ENCODE measurements at places on chromosomes 2 and 18. TPM values are rescaled to one million over a fixed set of nuclear protein-coding genes. Genes with fewer than 3 reads are reported as not detected.
A peak's percentile ranks its signal among the peaks of the same experiment; 100 is the strongest.

DNA sequence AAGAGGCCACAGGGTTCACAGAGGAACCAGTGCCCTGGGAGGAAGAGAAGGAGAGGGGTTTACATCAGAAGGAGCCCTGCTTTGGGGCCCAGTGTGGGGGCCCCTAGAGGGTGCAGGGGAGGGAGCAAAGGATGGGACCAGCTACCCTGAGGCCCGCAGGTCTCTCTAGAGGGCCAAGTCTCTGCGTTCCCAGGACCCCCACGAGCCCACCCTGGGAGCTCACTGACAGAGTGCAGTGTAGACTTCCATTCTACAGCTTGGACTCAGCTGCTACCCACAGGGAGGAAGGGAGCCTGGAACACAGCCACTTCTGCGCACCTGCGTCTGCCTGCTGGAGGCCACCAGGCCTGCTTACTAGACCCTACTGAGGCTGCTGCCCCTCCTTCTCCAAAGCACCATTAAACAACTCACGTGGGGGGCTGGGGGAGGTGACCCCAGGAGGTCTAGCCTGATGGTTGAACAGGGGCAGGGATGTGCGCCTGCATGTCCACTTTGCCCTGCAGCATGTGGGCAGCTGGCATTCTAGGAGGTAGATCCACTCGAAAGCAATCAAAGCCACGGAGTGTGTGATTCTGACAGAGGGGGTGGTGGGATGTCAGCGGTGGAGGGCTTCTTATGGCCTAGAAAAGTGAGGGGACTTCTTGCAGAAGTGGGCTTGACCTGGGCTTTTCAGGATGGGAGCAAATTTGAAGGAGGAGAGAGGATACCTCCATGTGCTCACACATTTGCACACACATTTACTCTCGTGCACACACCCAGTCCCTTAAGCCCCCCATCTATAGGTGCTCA, 90.2 kb downstream of the ZFP36L2 start:
- peaks cover 16% of the 10 kb centered on the region for H3K4me1 ChIP-seq
- H3K27me3 ChIP-seq = peaks cover 1% of the 10 kb centered on the region
- no peak overlapping the region for H3K4me3 ChIP-seq
- H3K27ac ChIP-seq = no peak overlapping the region
- peak; percentile 58 for DNase-seq
- no peaks in the 10 kb centered on the region for H3K36me3 ChIP-seq

- H3K27me3 ChIP-seq = no peaks in the 10 kb centered on the region
- H3K36me3 ChIP-seq = peaks cover 14% of the 10 kb centered on the region
Observed at GRCh38 chr2:6939071-6939470, 21.9 kb downstream of the RNF144A start.

GRCh38 chr18:48359626-48360025, 49.6 kb downstream of the ZBTB7C start:
- DNase-seq = no peak
- no peaks in the 10 kb centered on the region for H3K36me3 ChIP-seq
- peaks cover 9% of the 10 kb centered on the region for H3K27me3 ChIP-seq
- peaks cover 15% of the 10 kb centered on the region for H3K4me1 ChIP-seq

GRCh38 chr2:187586011-187586641, 31.9 kb upstream of the TFPI start:
- H3K4me3 ChIP-seq = no peak overlapping the region
- H3K4me1 ChIP-seq = peaks cover 14% of the 10 kb centered on the region
- DNase-seq = no peak
- peak overlapping the region; percentile 1 for H3K27ac ChIP-seq
- H3K36me3 ChIP-seq = peaks cover 1% of the 10 kb centered on the region

- H3K4me3 ChIP-seq = no peak overlapping the region
- no peak for DNase-seq
- no peaks in the 10 kb centered on the region for H3K27me3 ChIP-seq
- H3K27ac ChIP-seq = no peak overlapping the region
- H3K4me1 ChIP-seq = no peaks in the 10 kb centered on the region
Observed at GRCh38 chr2:97736185-97736584, 22.8 kb downstream of the ZAP70 start.

DNA sequence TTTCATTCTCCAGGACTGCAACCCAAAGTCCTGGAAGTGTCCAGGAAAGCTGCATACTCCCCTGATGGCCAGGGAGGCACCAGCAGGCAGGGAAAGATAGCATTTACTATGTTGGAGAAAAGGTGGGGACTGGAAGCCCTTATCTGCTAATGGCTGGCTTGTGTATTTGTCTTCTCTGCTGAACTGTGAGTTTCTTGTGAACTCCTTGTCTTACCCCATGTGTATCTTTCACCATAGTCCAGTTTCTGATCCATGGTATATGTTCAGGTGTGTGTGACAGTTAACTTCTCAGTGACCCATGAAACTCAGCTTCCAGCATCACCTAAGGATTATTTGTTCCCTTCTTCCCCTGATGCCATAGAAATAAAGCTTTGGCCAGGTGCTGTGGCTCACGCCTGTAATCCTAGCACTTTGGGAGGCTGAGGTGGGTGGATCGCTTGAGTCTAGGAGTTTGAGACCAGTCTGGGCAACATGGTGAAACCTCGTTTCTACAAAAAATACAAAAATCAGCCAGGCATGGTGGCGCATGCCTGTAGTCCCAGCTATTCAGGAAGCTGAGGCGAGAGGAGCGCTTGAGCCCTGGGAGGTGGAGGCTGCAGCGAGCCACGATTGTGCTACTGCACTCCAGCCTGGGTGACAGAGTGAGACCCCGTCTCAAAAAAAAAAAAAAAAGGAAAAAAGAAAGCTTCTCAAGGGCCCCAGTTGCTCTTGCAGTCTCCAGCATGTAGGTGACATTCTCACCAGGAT, 112.8 kb upstream of the MAP4K3 start:
- no peak overlapping the region for H3K4me3 ChIP-seq
- H3K4me1 ChIP-seq = peaks cover 9% of the 10 kb centered on the region
- no peaks in the 10 kb centered on the region for H3K36me3 ChIP-seq
- DNase-seq = no peak

GRCh38 chr2:39228413-39229209, 15.2 kb downstream of the CDKL4 start:
- H3K4me1 ChIP-seq = peaks cover 15% of the 10 kb centered on the region
- H3K4me3 ChIP-seq = peak overlapping the region; percentile 53
- no peaks in the 10 kb centered on the region for H3K27me3 ChIP-seq
- no peak overlapping the region for H3K27ac ChIP-seq
- no peaks in the 10 kb centered on the region for H3K36me3 ChIP-seq

The ATP6V1C2 gene
- not detected for total RNA-seq

The ARHGEF4 gene
- total RNA-seq = 6.3 TPM

The SESTD1 gene
- total RNA-seq = 101 TPM

The CRYGC gene
- total RNA-seq = not detected

The PELI1 gene
- 24.4 TPM for total RNA-seq

The AOX1 gene
- 2.0 TPM for total RNA-seq

The ALPG gene
- total RNA-seq = not detected

The NT5DC4 gene
- not detected for total RNA-seq
